Stimulated activated CD4-positive, alpha-beta T cell treated with anti-CD3 and anti-CD28 coated beads, Interleukin-15, amount 100 ng/mL, for 1 hour (primary cell): ENCODE measurements at places on chromosomes 5 and 9.

DNA sequence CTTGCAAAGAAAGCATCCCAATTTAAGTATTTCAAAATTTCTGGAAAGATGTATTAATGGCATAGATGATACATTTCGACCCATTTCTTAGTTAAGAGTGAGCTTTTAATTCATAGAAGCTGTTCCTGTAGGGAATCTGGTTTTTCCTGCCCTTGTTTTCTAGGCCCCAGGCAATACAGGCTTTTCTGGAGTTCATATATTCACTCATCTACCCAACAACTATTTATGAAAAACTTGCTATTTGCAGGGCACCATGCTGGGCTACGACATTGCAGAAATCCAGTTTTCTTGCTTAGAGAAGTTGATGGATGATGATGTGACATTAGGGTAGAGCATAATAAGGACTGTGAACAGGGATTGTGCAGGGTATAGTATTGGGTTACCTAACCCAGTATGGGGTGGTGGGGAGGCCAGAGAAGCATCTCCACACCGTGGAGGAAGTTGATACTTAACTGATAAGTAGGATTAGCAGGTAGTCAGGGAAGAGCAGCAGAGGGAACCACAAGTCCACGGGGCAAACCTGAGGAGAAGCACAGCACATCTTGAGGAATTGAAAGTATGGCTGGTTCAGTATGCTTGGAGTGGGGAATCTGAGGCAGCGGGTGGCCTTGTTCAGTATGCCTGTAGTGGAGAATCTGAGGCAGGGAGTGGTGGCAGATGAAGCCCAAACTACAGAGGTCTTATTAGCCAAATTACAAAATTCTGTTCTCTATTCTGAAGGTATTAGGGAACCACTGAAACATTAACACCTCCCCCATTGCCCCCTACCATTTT is 247.5 kb downstream of the ARRDC3 start:
- DNase-seq, result no peak

DNA sequence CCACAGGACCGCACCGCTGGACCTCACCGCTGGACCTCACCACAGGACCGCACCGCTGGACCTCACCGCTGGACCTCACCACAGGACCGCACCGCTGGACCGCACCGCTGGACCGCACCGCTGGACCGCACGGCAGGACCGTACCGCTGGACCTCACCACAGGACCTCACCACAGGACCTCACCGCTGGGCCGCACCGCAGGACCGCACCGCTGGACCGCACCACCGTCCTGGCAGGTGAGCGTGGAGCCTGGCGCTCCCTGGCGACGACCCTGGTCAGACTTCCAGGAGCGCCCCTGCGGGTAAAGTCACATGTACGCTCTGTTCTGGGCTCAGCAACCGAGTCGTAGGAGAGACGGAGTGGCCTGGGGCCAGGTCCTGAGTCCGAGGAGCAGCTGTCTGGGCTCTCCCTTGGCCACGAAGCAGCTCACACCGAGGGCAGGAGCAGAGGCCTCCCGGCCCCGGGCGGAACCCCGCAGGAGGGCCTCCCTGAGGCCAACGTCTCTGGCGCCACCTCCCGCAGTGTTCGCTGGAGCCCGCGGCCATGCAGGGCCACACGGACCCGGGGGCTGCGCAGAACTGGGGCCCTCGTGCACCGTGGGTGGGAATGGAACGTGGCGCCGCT is 30.5 kb downstream of the MRPL36 start:
- no peak for DNase-seq

DNA sequence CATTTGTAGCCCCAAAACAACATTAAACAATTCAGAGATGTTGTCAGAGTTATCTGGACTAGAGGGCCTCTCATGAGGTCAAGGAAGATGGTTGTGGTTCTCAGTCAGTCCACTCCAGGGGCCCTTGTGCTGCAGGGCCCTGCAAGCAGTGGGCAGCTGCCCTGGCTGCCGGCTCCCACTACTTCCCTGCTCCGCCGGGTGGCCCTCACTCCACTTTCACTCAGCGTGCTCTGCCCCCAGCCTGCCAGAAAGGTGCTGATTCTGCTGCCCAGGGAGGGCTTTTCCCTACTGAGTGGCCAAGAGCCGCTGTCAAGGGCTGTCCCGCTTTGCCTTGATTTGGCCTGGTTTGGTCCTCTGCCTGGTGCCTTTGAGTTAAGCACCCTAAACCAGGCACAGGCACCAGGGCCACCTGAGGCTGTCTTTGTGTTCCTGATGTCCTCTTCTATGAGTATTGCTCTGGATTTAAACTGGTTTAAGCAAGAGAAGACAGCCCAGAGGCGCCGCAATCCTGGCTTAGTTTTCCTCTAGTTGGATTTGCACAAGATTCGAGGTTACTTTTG is 117.2 kb downstream of the GADD45G start:
- no peak for DNase-seq

- DNase-seq, result no peak
Observed at GRCh38 chr5:110329955-110330525, 396.4 kb downstream of the TMEM232 start.

DNA sequence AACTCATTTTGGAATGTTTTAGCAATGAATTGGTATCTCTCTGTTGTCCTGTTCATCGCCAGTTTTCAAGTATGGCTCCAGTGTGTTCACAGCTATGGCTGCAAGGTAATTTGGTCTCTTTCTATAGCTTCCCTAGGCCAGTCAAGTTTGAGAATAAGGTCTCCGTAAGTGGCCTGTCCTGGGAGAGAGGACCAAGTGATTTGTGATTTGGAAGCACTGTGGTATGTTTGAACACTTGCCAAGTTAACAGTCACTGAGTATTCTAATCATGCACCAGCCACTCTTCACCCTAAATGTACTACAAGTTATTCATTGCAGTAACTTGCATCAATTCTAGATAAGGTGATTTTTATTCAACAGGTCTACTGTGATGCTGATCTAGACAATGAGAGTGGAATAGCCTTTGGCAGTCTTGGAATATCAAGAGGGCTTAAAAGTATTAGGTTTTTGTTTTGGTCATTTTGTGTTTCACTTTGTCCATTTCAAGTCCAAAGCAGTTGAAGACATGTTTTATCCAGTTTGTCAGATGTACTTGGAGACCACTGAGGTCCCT is 41.1 kb downstream of the G3BP1 start:
- no peak for DNase-seq

- DNase-seq, result no peak
Observed at GRCh38 chr9:82144803-82145202, 156.2 kb downstream of the SPATA31D1 start.

GRCh38 chr5:109690242-109690974 is 681 bp downstream of the MAN2A1 start:
- DNase-seq, result peak; percentile 26

- DNase-seq, result no peak
Observed at GRCh38 chr5:57175551-57176309, 1.9 kb downstream of the GPBP1 start.

- DNase-seq, result no peak
Observed at GRCh38 chr5:150263801-150264621, 25.6 kb downstream of the CAMK2A start.

GRCh38 chr5:139425497-139425896 is 13.8 kb downstream of the DNAJC18 start:
- no peak for DNase-seq

- DNase-seq, result no peak
Observed at GRCh38 chr5:142548739-142549275, 137.1 kb downstream of the FGF1 start.

DNA sequence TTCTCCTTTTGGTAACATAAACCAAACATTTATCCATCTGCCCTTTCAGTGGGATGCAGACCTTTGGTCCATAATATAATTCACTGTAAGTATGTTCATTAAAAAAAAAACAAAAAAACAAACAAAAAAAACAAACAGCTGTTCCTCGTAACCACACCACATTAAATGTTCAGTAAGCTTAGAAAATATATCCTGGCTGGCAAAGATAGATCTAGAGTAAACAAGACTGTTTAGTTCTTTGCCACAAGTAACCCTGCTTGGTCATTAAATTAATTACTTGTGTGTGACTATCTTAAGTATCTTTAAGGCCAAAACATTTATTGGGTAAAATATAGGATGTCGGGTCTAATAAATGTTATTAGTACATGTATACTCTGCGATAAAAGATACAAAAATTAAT is 1717.1 kb downstream of the EFNA5 start:
- no peak for DNase-seq

DNA sequence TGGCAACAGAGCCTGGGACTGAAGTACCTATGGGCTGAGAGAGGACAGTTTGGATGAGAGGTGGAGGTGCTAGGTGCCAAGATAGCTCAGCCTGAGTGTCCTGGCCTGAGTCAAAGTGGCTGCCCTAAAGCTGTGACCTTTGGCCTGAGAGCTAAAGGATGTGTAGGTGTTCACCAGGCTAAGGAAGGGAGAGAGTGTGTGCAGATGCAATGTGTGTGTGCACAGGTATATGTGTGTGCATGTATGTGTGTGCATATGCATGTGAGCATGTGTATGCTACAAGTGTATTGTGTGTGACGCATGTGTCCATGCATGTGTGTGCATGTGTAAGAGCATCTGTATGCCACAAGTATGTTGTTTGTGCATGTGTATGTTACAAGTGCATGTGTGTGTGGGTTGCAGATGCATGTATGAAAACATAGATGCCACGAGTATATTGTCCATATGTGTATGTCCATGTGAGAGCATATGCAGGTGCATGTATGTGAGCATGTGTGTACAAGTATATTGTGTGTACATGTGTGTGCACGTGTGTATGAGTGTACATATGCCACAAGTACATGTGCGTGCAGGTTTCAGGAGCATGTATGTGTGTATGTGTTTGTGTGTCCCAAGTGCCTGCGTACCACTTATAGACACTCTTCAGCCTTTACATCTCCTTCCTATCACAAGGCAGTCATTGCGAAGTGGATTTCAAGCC is 102.6 kb downstream of the SH3TC2 start:
- DNase-seq, result no peak

GRCh38 chr5:126508962-126509279 is 85.7 kb downstream of the GRAMD2B start:
- no peak for DNase-seq

GRCh38 chr5:3190930-3191329 is 404.7 kb upstream of the IRX1 start:
- no peak for DNase-seq

DNA sequence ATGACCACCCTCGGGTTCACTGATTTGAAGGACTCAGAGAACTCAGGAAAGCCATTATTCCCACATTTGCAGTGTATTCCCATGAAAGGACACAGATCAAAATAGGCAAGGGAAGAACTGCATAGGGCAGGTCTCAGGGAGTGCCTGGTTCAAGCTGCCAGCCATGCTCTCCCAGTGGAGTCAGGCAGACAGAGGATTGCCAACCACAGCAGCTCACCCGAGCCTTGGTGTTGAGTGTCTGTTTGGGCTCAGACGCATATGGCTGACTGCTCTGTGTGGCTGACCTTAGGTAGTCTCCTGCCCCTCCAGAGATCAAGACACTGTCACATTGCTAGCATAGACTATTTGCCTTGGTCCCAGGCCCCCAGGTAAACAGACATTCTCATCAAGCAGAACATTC is 115.8 kb upstream of the OTULINL start:
- DNase-seq, result no peak

- DNase-seq, result no peak
Observed at GRCh38 chr9:111158363-111158762, 120.1 kb upstream of the LPAR1 start.

- DNase-seq, result no peak
Observed at GRCh38 chr9:125233678-125234077, 7.5 kb downstream of the HSPA5 start.

- no peak for DNase-seq
Observed at GRCh38 chr9:72256931-72257330, 107.7 kb downstream of the GDA start.

DNA sequence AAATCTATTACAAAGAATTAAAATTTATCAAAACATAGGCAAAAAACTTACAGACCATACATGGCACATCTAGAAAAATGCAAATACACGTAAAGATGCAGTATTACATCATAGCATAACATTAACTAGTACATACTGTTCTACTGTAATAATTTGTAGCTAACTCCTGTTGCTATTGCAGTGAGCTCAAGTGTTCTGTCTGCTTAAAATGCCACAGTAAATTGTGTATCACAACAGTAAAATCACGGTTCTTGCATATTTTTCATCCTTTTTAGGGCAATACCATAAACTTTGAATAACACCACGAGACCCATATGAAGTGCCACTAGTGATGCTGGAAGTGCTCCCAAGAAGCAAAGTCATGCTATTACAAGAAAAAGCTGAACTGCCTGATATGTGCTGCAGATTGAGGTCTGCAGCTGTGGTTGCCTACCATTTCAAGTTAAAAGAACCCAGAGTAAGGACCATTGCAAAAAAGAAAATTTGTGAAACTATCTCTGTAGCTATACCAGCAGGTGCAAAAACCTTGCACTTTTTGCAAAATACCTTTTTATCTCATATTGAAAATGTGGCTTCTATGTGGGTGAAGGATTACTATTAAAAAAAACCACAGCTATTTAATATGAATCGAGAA is 14.2 kb downstream of the HOMER1 start:
- DNase-seq, result no peak

- DNase-seq, result peak; percentile 12
Observed at GRCh38 chr9:122464633-122465567, 12.8 kb downstream of the OR1J1 start.

DNA sequence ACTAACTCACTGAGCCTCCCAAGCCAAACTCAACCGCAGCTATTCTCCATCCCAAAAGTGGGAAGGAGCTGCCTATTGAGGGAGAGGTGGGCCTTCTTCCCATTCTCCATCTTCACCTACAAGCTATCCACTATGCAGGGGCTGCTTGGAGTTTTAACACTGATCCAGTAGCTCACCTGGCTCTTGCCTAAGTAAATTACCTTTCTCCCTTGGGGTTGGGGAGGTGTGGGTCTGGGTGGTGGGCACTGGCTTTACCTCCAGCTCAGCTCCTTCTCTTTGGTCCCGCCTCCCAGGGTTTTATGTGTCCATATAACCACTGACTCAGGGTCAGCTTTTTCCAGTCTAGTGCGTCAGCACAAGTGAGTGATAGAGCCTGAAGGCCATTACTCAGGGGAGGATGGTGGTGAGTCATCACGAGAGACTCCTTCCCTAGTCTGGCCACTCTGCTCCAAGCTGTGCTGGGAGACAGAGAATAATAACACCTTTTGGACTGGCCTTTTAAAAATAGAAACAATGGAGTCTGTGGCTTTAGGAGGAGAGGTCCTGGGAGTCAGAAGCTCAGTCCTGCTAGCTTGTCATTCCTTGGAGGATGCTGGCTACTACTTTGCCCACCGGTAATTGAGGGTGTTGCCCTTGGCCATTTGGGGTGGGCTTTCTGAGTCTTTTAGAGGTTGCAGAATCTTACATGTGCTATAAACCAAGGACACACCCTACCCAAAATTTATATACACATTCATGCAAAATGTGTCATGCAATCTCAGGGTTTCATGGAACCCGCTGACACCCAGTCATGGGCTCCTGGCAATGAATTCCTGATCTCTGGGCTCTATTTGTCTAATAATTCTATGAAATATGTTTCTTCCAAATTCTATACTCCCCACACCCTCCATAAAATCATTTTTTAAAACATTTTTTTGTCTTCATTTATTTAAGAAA is 35.6 kb upstream of the ATP6V1G1 start:
- DNase-seq, result no peak

GRCh38 chr9:123131258-123131657 is 97.8 kb downstream of the GPR21 start:
- no peak for DNase-seq
